Activated CD8-positive, alpha-beta memory T cell treated with anti-CD3 and anti-CD28 coated beads, Interleukin-2, amount 50 U/mL, for 48 hours (primary cell): ENCODE measurements at places on chromosomes 2 and 18.

DNA sequence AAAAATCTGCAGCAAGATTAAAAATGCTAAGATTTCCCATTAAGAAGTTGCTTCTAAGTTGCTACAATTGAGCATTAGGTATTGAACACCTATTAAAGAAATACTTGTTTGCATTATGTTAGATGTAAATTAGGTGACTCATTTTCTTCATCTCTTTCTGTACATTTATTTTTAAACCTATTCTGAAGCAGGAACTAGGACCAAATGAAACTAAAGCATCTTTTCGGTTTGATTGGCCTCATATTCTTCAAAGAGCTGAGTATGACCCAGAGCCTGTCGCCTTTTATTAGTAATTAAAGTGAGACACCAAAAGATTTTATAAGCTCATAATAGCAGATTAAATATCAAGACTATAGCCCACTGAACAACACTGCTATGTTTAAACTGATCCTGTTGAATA lies 83.4 kb upstream of the ZEB2 start:
- no peak for DNase-seq

DNA sequence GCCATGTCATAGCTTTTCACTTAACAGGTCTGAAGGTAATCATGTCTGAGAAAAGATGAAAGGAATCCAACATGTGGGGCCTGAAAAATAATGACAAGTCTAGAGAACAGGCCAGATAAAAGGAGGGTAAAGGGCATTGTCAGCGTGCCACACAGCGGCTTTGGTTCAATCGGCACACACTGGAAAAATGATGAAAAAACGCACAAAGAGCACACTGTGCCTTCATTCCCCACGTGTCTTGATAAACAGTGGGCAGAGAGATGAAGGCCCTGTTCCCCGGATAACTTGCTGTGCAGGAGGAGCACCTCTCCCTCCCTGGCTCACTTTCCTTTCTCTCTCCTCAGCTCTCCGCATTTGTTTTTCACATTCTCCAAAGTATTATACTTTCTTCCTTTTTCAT lies 766.3 kb downstream of the TDRD15 start:
- no peak for DNase-seq

GRCh38 chr2:140201572-140201971 lies 1421.4 kb upstream of the NXPH2 start:
- no peak for DNase-seq

GRCh38 chr2:111054791-111055691 lies 65.7 kb upstream of the BCL2L11 start:
- DNase-seq = no peak

- no peak for DNase-seq
These were observed 70.0 kb upstream of the NEUROD1 start for GRCh38 chr2:181750305-181750704.

DNA sequence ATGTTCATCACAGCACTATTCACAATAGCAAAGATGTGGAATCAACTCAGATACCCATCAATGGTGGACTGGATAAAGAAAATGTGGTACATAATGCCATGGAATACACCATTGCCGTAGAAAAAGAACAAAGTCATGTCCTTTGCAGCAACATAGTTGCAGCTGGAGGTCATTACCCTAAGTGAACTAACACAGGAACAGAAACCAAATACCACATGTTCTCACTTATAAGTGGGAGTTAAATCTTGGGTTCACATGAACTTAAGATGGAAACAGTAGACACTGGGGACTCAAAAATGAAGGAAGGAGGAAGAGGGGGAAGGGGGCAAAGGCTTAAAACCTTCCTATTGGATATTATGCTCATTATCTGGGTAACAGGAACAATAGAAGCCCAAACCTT lies 228.1 kb upstream of the RAB6C start:
- DNase-seq = no peak

GRCh38 chr2:9813312-9814128 lies 29.8 kb upstream of the TAF1B start:
- DNase-seq = peak; percentile 92

DNA sequence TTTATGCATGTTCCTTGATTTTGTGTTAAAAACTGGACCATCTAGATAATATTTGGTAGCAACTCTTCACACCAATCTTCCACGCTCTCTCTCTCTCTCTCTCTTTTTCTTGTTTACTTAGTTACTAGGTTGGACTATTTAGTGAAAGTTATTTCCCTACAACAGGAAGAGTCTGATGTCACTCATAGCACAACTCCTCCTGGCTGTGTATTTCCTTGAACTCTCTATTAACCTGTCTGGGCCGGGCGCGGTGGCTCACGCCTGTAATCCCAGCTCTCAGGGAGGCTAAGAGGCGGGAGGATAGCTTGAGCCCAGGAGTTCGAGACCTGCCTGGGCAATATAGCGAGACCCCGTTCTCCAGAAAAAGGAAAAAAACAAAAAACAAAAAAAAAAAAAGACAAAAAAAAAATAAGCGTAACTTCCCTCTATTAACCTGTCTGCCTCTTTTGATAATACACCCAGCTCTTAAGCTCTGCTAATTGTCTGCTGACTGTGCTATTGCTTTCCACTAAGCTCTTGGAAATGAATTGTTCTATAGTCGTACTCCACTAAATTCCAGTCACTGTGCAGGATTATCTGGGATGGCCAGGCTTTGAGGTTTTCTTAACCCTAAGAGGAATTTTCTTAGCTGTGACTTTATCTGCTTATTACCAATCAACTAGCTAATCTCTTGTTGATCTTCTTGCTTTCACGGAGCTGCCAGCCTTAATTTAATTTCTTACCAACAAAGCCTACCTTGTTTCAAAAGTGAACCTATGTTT lies 18.1 kb upstream of the CDH19 start:
- no peak for DNase-seq

GRCh38 chr2:206968134-206969086 lies 29.1 kb downstream of the CPO start:
- no peak for DNase-seq

- no peak for DNase-seq
These were observed 316.3 kb downstream of the CELF4 start for GRCh38 chr18:37249171-37249886.

GRCh38 chr2:175445281-175445680 lies 263.8 kb upstream of the ATP5MC3 start:
- DNase-seq = no peak

GRCh38 chr2:216350214-216350791 lies 22.0 kb downstream of the MARCHF4 start:
- DNase-seq = no peak

GRCh38 chr2:15253835-15254286 lies 307.3 kb downstream of the NBAS start:
- no peak for DNase-seq

- DNase-seq = no peak
These were observed 201.8 kb downstream of the EPHA4 start for GRCh38 chr2:221370076-221370856.

DNA sequence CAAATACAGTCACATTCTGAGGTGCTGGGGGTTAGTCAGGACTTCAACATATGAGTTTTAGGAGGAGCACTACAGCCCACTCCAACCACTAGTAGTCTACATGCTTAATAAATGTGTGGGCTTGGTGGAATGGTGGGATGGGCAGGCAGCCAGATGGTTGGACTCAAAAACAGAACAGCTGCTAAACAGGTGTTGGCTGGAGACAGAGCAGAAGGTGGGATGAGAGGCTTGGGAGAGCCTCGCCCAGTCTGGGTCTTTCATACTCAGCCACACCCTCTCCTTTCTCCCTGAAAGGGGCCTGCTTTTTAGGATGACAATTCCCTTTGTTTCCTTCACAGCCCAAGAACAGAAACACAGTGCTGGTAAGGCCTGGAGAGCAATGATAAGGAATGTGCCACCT lies 143.9 kb upstream of the KLHL29 start:
- no peak for DNase-seq

DNA sequence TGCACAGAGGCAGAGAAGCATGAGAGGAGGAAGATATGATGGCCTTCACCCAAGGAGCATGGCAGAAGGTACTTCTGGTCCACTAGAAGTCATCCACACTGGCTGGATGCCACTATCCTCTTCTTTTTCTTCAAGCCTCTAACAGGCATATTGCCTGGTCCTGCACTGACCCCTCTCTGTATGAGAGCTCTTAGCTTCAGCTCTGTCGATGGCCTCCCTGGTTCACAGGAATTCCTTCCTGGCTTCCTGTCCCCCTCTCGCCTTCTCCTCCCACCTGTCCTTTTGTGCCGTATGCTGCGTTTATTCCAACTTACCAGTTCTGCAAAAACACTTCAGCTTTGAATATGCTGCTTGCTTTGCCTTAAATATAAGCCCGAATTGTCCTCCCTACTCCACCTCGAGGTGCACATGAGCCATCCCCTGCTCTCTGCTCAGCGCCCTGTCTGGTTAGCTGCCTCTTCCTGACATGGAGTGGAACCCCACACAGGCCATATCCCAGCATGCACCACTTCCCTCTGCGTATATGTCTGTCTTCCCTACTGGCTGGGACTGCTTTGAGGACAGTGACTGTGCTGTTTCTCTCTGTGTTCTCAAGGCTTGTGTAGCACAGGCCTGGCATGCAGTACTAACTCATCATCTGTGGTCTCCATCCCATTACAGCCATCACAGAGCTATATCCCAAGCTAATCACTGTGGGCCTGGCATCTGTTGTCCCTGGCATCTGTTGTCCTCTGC lies 474.9 kb downstream of the EIPR1 start:
- DNase-seq = no peak

GRCh38 chr2:177817300-177817699 lies 255.3 kb downstream of the PDE11A start:
- DNase-seq = no peak

DNA sequence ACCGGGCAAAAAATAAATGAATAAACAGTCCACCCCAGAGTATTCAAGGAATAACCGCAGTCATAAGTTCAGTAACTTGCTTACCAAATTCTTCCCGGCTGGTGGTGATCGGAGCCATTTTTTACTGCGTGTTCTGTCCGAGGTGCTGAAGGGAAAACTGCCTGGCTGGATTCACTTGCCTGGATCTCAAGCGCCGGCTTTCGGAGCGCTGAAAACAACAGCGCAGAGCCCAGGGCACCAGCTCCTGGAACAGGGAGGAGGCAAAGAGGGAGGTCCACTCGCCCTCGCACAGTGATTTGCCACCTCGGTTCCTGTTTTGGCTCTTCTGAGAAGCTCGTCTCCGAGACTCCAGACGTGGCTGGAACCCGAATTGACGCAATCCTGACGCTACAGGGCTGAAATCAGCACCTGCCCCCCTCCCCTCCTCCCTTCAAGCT lies at the start of gene SYT4:
SYT4 (minus strand) TSS at position 327 of the 437 bp plus-strand sequence; CDS start at position 118, 209 bp downstream.
- DNase-seq = no peak

DNA sequence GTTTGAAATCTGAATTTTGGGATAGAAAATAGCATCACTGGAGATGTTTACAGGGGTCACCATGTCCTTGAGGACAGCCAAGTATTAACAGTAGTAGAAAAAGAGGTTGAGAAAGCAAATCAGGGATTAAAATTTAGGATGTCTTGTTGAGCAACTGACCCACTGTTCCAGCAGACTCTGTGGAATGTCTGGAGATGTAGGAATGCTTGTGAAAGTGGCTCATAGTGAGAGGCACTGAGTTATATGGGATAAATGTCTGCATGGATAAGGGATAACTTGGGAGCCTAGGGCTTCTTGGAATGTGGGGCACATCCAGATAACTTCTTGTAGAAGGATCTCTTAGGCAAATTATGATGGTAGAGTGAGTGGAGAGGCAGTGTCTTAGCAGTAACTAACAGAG lies 495.0 kb downstream of the TMX3 start:
- no peak for DNase-seq

DNA sequence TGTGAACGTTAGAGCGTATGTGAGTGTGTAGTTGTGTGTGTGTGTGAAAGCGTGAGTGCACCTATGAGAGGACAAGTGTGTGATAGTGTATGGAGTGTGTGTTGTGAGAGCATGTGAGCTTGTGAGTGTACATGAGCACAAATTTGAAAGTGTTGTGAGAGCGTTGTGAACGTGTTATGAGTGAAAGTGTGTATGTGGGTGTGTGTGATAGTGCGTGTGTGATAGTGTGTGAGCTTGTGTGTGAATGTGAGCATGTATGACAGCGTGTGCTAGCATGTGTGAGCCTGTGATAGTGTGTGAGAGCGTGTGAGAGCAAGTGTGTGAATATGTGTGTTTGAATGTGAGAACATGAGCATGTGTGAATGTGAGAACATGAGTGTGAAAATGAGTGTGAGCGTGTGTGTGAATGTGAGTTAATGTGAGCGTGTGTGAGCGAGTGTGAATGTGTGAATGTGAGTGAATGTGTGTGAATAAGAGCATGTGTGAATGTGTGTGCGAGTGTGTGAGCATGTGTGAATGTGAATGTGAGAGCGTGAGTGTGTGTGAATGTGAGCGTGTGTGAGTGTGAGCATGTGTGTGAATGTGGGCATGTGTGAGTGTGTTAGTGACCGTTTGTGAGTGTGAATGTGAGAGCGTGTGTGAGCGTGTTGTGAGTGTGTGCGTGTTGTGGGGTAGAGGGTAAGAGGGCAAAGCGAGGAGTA lies 25.0 kb downstream of the RALB start:
- DNase-seq = no peak

DNA sequence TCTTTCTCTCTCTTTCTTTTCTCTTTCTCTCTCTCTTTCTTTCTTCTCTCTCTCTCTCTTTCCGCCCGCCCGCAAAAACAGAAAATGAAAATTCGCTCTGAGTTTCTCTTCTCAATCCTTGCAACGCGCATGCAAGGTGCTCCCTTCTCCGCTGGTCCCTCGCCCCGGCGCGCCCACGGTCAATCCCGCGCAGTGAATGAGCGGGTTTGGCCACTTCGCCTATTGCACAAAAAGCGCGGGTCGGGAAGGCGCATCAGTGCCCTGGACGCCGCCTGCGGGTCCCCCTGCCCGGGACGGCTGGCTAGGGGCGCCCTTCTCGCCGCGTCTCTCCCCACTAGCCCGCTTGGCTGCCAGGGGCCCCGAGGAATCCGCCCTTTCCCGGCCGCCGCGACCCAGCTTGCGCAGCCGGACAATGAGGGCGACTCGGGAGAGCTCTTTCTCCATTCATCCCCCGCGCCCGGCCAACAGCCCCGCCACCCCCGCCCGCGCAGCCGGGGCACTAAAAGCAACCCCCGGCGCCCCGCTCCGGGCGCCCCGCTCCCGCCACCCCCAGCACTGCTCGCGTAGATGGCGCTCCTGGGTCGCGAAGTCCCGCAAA lies 706 bp downstream of the LAMA1 start:
- no peak for DNase-seq

- no peak for DNase-seq
These were observed 440.8 kb upstream of the KLHL29 start for GRCh38 chr2:22944143-22944542.

- no peak for DNase-seq
These were observed 324.0 kb upstream of the REG3G start for GRCh38 chr2:78701546-78701945.

- no peak for DNase-seq
These were observed 453.8 kb downstream of the DSC3 start for GRCh38 chr18:30588673-30589164.

DNA sequence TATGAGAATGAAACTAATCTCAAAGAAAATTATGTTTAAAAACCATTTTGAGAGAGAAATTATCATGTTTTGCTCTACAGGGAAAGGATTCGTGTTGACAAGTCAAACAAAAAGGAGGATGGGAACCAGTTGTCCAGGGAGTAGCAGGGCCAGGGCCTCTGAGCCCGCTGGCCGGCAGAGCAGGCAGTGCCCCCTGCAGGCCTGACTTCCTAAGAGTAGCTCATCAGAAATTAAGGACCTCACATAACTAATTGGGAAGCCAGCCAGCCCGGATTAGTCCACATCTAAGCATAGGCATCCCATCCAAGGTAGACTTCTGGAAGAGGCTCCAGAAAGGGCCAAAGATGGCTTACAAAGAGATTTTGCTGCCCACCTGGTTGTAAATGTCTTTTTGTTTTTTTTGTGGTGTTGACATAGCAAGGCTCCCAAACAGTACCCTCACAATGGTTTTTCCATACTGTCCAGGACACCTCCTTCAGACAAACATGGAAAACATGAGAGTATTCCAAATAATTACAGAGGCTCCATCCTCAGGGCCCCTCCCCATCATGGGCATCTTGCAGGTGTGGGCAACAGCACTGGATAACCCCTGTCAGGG lies 241.2 kb upstream of the TANK start:
- peak; percentile 56 for DNase-seq

GRCh38 chr2:85053802-85054201 lies 79.4 kb upstream of the TCF7L1 start:
- no peak for DNase-seq
